ENCODE measurements at places on chromosomes 3 and 15.

DNA sequence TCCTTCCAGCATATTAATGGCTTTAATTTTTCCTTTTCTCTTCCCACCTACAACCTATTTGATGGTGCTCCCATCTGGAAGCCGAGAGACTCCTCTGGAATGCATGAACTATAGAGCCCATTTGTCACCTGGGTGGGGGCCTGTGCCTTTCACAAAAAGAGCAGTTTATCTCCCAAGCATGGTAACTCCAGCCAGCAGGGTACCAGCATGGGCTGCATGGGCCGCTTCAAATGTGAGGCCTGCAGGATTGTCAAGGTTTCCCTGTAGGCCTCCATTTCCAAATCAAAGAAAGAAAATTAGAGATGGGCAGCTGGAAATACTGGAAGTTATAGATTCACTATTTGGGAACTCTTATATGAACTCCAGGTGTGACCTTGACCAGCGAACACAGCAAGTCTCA is 50.7 kb upstream of the SKOR1 start:
- DNase-seq = no peak

DNA sequence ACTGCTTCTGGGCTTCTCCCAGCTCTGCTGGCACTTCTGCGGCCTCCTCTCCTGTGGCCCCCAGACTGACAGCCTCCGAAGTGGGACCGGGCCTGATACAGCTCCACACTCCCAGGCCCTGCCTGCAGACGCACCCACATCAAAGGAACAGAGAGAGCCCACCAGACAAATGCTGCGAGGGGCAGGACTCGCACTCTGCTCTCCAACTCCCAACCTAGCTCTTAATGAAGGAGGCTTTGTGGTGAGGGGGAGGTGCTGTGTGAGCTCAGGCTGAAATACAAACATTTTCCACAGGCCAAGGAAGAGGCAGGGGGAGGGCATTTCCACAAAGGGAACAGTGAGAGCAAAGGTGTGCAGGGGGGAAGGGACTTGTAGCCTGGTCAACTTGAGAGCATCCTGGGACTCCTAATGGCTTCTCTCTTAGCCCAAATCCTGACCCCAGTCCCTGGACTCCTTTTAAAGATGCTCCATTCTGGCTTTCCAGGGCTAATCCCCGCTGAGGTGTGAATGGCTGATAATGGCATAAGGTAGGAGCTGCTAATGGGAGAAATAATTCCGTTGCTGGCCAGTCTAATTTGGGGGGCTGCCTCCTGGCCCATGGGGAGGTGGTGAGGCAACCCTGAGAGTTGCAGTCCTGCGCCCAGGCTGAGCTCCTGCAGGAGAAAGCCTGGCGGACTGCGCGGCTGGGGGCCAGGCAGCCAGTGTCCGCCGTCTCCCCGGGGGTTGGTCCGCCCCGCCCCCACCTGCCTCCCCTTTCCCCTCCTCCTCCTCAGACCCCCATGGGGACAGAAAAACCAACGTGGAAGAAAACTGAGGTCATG is 9.6 kb downstream of the LINGO1 start:
- no peak for DNase-seq

DNA sequence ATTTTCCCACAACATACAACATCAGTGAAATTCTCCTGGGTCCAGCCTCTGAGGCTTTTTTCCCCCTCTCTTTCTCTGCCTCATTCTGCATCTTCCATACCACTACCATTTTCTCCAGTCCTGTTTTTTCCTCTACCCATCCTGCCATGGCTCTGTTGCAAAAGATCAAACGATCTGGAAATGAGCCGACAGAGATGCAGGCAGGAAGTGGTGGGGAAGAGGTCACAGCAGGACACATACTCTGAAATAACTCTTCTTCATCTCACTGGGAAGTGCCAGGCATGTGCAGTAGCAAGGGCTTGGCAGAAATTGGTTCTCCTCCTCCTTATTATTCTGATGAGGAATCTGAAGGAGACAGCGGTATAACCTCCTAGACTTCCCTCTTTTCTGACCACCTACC is 114.3 kb downstream of the CORO2B start:
- DNase-seq = no peak

GRCh38 chr3:66997560-66998112 is 471 bp upstream of the KBTBD8 start:
- no peak for DNase-seq

DNA sequence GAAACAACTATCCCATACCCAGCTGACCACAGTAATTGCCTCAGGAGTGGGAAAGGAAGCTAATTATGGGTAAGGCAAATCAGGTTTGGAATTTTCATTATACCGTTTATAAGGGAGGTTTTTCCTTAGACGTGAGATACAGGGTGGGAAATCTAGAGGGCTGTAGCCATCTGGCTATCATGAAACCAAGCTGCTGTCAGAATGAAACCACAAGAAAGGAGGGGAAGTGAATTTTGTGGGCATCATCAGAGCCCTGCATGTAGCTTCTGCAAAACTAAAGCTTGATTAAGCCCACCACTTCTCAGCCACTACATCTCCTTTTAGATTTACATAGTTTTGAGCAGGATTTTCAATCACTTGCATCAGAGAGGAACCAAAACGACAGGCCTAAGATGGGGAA is 893.5 kb downstream of the TUSC7 start:
- DNase-seq = no peak

GRCh38 chr3:68771681-68772080 is 160.7 kb downstream of the TAFA4 start:
- no peak for DNase-seq

GRCh38 chr3:138824114-138824506 is 10.6 kb downstream of the PIK3CB start:
- no peak for DNase-seq

- no peak for DNase-seq
Measured at GRCh38 chr3:43910750-43911149, 220.0 kb downstream of the ABHD5 start.

GRCh38 chr3:168570404-168571155 is 474.9 kb upstream of the GOLIM4 start:
- no peak for DNase-seq

DNA sequence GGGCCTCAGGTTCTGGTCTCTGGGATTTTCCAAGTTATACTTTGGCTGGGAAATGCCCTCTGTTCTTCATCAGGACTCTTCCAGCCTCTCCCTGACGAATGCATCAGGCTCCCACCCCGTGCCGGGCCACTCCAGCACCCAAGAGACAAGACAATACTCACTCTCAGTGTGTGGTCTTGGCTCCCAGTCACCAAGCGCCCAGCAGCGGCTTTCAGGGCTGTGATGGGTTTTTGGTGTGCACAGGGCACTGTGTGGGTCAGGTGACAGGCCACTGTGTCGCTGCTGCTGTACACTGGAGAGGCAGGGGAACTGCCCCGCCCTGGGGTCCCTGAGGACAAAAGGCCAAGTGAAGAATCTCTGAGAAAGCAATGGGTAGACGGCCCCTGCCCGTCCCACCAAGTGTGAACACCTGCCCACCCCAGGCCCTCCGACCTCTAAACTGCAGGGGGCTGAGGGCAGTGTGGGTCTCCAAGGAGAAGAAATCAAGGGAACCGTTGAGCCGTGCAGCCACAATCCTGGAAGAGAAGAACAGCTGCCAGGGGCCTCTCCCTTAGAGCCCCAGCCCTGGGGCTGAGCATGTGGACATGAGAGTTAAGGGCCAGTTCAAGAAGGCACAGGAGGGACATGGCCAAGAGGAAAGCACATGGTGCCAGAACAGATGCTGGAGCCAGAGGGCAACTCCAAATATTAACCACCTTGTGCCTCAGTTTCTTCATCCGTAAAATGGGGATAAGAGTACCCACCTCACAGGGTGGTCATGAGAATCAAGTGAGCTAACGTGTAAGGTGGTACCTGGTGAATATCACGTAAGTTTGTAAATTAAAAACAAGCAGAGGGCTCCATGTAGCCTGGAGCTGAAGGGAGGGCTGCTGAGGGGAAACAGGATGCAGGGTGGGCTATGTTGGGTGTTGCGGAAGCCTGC is 34.1 kb downstream of the PTPN23 start:
- no peak for DNase-seq

GRCh38 chr3:129025108-129025507 is 24.0 kb downstream of the EFCC1 start:
- DNase-seq = no peak

DNA sequence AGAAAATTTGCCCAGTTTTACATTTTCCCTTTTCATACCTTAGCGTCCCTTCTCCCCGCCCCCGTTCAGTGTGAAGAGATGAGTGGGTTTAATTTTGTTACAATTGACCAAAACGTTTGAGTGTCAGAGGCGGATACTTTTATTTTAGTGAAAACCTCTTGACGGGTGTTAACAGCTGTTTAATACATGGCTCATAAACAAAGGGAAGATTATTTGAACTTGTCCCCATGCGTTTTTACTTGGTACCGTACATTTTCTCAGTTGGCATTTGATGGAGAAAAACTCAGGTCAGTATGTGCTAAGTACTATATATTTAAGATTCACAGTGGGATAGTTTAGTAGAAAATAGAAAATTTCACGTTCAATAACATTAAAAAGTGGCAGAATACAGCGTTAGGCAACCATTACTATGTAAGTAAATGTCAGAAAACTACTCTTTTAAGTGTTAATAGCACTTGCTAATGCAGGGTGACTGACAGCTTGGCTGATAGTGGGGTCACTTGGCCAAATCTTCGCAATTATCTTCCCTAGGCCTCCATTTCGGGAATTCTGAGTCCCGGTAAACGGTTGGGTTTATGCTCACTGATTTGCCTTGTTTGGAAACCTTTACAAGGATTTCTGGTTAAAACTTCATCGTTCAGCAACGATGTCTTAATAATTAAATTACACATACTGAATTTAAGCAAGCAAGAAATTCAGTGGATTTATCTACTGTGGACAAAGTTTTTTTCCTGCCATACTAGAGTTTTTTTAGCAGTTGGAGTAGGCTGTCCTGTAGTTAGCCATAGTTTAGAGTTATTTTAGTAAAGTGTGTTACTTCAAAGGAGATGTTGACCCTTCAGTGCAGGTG is 4.8 kb downstream of the CHD2 start:
- DNase-seq = no peak

DNA sequence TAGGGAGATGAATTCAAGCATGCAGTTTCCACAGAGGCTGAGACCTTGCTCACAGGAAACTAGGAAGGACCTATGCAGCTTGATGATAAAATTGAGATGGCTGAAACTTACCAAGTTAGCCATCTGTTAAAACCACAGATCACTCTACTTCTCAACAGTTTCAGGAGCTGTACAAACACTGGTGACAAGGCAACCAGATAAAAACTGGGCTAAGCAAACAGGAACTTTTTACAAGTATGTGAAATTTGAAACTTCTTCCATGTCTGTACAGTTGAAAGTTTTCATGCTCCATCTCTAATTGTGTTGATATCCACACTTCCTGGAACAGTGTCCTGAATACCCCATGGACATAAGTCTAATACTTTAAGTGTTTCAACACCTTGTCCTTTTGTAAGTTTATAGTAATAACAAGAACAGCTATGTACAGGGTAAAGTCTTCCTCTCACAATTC is 78.2 kb downstream of the FAIM start:
- no peak for DNase-seq

DNA sequence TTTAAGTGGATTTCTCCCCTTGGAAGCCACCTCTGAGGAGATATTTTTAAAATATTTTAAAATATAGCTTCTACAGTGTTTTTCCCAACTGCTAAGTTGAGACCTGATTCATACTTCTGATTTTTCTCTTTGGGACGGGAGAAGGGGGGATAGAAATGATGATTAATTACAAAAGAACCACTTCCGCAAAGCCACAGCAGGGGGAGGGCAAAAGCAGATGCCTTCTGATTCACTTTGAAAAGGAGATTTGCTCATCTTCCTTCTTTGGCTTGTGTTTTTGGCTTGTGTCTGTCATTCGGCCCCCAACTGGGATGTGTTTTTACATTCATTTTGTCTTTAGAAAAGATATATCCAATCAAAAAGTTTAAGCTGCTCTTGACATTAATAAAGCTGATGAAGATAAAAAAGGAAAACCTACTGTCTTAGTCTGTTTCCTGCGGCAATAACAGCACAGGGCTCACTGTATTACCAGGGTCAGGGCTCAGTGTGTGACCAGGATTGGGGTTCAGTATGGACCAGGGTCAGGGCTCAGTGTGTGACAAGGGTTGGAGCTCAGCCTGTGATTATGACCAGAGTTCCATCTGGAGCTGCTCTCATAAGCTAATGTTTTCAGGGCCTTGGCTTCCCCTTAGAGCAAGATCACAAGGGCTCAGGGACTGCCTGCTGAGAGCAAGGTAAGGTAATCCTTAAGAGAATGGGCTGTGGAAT is 223.2 kb downstream of the MTHFS start:
- DNase-seq = no peak

GRCh38 chr3:71421820-71422566 is 161.5 kb downstream of the FOXP1 start:
- DNase-seq = no peak

DNA sequence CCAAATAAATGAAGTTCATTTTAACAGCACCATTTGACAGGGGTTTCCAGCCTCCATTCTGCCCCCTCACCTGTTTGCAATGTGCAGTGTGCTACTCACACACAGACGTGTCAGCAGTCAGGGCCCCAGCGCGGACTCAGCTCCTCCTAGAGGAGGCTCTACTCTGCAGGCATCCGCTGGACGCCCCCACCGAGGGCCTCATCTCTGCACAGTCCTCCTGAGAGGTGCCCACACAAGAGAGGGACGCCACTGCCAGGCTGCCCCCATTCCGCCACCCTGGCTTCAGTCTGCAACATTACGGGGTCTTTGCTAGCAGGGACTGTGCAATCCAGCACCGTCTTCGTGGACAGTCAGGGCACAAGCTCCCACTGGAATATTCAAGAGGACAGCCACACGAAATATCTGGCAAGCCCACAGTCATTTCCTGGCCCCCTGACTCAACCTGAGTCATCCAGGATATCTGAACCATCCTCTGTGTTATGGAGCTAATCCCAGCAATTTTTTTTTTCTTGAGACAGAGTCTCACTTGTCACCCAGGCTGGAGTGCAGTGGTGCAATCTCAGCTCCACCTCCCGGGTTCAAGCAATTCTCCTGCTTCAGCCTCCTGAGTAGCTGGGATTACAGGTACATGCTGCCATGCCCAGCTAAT is 255.0 kb downstream of the OCA2 start:
- no peak for DNase-seq

DNA sequence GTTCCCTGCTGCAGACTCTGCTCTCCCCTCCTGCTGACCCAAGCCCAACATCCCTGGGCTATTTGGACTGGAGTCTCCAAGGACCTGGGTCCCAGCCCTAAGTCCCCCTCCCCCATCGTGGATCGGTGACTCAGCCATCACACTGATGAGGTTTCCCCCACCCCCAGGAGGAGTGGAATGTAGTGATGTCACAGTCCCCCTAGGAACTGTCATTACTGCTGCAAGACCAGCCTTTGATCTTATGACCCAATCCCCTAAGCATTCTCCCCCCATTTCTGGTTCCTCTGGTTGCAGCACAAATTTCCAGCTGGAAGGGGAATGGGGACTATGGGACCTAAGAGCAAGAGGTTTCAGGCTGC is 63.4 kb upstream of the CSPG4 start:
- DNase-seq = no peak

Measured in stimulated activated CD4-positive, alpha-beta T cell treated with anti-CD3 and anti-CD28 coated beads, Interleukin-2, amount 100 ng/mL, for 48 hours (primary cell).